ENCODE measurements at places on chromosomes 7 and 10.

GRCh38 chr7:4834601-4835397 is 27.0 kb downstream of the PAPOLB start:
- DNase-seq, result no peak

GRCh38 chr10:90884431-90884830 is 12.7 kb downstream of the RPP30 start:
- DNase-seq, result no peak

DNA sequence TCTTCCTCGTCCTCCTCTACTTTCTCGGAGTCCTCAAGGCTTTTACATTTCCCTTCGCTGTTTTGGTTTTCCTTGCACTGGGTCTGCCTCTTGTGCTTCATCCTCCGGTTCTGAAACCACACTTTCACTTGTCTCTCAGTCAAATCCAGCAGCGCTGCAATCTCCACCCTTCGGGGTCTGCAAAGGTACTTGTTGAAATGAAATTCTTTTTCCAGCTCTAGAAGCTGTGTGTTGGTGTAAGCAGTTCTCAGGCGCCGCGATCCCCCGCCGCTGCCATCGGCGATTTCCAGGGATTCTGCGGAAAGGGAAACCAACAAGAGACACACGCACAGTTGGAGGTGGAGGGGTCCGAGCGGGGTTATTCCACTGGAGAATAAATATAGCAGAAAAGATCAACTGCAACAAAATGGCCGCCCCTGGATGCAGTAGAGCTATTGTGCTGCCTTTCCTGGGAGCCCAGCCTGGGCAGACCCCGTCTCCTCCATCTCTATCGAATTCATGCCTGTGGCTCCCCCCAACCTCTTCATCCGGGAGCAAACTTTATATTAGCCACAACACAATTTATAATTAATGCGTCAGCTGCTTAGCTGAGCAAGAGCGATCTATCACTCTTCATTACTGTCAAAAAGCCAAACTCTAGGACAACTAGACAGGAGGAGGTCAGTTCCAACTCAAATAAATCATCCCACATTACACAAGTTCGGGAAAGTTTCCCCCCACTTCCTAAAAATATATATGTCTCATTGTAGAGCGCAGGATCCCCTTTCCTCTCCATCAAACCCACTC is 1.1 kb downstream of the HOXA2 start:
- no peak for DNase-seq

- no peak for DNase-seq
Observed at GRCh38 chr7:17300012-17300411, 1.6 kb downstream of the AHR start.

DNA sequence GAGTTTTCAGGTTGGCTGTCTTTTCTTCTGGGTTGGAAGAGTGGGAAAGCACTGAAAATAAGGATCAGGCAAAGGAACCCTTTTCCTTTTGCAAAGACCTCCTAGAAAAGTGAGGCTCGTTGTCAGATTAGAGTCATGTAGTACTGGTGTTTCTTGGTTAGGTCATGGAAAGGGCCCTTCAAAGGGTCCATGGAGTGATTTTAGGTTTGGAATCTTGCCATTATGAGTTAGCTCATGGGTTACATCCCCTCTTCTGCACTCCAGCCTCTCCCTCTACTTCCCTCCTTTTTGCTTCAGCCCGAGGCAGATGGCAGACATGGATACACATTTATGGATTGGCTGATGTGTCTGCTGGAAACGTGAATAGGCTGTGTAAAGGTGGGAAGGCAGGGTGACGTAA is 47.0 kb downstream of the CREB5 start:
- no peak for DNase-seq
